ENCODE measurements at places on chromosomes 3 and 15. TPM values are rescaled to one million over a fixed set of nuclear protein-coding genes. Genes with fewer than 3 reads are reported as not detected.
A peak's percentile ranks its signal among the peaks of the same experiment; 100 is the strongest.

- no peak for DNase-seq
These were observed 23.3 kb upstream of the CEMIP start for GRCh38 chr15:80755885-80756284.

GRCh38 chr3:127784283-127784682 is 38.0 kb downstream of the MGLL start:
- peak; percentile 47 for DNase-seq

ADGRG7 gene
- total RNA-seq: not detected

REC114 gene
- not detected for total RNA-seq

- DNase-seq: no peak
These were observed 41.5 kb upstream of the CDV3 start for GRCh38 chr3:133531981-133532380.

DNA sequence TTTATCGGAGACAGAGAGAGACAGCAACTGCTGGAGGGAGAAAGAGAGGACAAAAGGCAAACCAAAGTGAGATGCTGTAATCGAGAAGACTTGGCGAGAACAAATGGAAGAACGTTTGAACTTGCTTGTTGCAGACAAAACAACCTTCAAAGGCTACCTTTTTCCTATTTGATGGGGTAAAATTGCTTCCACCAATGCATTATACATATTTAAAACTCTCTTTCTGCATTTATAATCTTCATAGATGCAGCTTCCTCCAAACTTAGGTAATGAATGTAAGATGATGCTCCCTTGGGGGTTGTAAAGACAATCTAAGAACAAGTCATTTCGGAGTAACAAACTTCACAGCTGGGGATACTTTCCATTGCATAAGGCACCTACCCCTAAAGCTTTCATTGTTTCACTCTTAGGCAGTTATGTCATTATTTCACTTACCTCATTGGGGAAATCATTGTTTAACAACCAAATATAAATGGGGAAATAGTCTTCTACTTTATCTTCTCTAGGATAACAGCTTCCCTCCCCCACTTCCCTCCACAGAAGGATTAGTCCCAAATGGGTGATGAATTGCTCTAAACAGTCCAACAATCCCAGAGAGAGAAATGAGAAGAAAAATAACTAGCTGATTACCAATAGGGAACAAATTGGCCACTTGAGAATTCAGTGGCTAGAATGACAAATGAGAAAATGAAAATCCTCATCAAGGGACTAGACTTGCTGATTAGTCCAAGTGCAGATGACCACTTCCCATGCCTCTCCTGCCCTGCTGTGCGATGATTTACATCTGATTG is 269.8 kb upstream of the ADAMTS9 start:
- DNase-seq: no peak

GRCh38 chr3:69881051-69881450 is 118.5 kb upstream of the SAMMSON start:
- no peak for DNase-seq

WDR93 gene
- not detected for total RNA-seq

- no peak for DNase-seq
These were observed 327.5 kb downstream of the UACA start for GRCh38 chr15:70435872-70436271.

Measured in spleen (tissue), 13 donors.